Stimulated activated CD4-positive, alpha-beta T cell treated with anti-CD3 and anti-CD28 coated beads, Interleukin-1b, Interleukin-23, amount 100 ng/mL, for 1 hour (primary cell): ENCODE measurements at places on chromosomes 16 and 17.

GRCh38 chr16:86884390-86884650 lies 306.0 kb downstream of the FOXL1 start:
- no peak for DNase-seq

- no peak for DNase-seq
These were observed 77.7 kb upstream of the EEF2KMT start for GRCh38 chr16:5175266-5175665.

DNA sequence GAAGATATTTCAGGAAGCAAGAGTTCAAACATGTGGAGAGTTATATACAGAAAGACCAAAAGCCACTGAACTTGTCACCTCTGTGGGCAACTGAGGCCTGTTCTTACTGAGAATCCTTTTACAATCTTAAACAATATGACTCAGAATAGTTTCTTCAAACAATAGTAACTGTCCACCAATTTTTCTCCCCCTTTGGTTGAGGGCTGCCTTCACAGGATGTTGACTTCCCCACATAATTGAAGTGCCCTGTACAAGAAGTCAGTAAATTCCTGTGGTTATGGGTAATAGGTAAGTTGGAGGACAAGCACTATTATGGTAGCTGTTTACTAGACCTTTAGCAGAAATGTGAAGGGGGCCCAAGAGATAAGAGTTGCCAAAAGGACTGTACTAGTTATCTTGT lies 215.8 kb downstream of the CDH8 start:
- no peak for DNase-seq

GRCh38 chr17:17535957-17536356 lies 39.8 kb upstream of the RASD1 start:
- no peak for DNase-seq

GRCh38 chr17:73240561-73240960 lies 21.1 kb downstream of the CPSF4L start:
- no peak for DNase-seq

DNA sequence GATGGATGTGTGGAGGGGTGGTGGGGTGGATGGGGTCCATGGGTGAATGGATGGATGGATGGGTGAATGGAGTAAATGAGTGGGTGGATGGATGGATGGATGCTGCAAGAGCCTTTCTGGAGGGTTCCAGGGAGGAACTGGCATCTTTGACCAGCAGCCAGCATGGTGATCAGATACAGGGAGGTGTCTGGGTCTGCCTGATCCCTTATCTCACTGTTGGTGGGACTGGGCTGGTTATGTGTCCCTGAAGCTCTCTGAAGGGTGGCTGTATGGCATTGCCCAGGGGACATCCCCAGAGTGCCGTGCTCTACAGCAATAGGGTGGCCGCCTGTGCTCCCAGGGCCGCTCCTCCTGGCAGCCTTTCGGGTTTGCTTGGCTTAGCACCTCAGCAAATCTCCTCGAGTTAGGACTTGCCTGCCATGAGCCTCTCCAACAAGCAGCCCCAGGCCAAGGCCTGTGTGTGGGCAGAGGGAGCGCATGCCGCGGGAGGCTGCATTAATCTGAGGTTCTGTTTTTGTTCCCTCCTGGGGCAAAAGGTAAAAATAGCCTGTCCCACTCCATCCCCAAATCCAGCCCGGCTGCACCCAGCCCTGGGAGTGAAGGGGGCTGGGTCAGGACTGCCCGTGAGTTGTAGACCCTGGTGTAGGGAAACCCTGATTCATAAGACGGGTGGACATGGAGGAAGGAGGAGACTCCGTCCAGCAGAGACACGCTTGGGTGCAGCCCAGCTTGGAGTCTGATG lies 165.4 kb downstream of the SEC14L1 start:
- no peak for DNase-seq

DNA sequence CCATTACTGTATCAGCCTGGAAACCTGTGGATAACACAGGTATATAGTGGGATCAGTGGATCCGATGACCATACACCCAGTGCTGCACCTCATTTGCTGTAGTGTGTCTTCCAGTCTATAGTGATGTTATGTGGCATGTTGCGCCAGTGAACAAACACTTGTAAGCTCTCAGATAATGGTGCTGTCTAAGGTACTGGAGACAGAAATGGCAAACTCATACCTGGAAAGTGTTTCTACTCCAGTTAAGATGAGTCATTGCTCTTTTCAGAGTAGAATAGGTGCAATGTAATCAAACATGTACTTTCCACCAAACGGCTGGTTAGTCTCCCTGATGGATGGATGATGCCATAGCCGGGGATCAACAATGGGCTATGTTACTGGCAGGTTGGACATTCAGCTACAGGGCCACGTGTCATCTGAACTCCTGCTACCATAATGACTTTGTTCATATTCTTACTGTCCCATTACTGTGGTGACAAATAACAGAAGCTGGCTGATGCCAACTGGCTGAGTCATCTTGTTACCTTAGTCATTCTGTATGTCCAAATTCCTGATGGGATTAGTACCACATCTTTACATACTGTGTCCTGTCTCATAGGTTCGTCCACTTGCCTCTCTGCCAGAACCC lies 6.3 kb downstream of the CCL11 start:
- no peak for DNase-seq

DNA sequence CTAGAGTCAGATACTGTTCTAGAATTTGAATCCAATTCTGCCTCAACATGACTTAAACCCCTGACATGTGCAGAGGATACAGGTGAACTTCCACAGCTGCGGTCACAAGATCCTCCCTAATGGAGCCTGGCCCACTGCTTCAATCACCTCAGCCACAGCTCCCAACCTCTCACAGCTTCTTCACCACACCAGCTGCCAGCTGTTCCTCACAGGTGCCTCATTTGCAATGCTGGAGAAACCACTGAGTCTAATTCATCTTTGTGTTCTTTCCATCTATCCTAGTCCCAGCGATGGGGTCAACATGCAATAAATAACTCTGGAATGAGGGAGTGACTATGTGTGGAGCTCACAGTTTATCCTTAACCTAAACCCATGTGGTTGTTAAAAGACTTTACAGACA lies 72.0 kb upstream of the MAF start:
- DNase-seq, result no peak

GRCh38 chr16:48101069-48101674 lies 54.6 kb downstream of the ABCC12 start:
- no peak for DNase-seq
